Activated CD4-positive, alpha-beta T cell treated with anti-CD3 and anti-CD28 coated beads, Interleukin-2, amount 10 ng/mL, durations not matched to agents 7 days and 5 days (primary cell): ENCODE measurements at places on chromosomes 7 and 10. TPM values are rescaled to one million over a fixed set of nuclear protein-coding genes. Genes with fewer than 3 reads are reported as not detected.

The UNCX gene
- total RNA-seq = not detected

The GAD2 gene
- not detected for total RNA-seq

GRCh38 chr10:44564361-44564760, 179.5 kb upstream of the CXCL12 start:
- DNase-seq = no peak

DNA sequence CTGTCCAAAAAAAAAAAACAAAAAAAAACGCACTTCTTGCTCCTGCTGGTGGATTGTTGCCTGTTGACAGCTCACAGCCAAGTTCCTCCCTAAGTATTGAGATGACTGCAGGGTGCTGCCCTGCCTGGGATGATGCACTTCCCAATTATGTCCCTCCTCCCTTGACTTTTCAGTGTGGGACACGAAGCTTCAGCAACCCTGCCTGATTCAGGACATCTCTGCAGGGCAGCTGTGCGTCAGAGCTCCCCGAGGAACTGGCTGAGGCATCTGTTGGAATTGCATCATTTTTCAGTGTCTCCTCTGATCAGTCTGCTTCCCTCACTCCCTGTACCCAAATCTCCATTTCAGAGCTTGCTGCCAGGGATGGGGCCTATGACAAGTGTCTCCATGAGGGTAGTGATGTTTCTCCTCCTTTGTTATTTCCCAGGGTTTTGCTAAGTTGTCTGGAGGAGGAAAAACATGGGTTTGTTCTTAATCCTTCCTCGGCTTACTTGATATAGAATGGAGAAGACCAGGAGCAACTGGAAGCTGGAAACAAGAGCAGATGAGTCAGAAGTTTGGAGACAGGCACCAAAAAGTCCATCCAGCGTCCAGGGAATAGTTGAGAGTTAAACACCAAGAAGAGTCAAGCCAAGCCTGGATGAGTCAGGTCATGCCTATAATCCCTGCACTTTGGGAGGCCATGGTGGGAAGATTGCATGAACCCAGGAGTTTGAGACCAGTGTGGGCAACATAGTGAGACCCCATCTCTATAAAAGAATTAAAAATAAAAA, 355.1 kb downstream of the GALNT17 start:
- DNase-seq = no peak

The HMX2 gene
- not detected for total RNA-seq

The HYAL4 gene
- total RNA-seq = 0.10 TPM

DNA sequence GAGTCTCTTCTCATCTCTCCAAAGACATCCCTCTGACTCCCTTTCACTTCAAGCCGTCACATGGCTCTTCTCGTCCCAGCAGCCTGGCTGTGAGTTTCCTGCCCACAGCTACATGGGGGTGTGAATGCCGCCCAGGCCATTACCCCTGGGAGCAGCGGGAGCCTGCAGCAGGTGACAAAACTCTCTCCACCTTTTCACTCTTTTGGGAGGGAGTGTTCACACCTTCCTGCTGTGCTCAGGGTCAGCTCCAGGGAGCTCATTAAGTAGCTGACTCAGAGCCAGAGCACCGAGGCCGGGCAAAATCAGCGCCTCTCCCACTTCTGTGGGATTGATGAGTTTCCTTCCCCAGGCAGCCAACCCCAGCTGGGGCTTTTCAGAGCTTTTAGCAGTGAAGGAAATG, 271.3 kb downstream of the TYW1 start:
- no peak for DNase-seq

The CFTR gene
- not detected for total RNA-seq

DNA sequence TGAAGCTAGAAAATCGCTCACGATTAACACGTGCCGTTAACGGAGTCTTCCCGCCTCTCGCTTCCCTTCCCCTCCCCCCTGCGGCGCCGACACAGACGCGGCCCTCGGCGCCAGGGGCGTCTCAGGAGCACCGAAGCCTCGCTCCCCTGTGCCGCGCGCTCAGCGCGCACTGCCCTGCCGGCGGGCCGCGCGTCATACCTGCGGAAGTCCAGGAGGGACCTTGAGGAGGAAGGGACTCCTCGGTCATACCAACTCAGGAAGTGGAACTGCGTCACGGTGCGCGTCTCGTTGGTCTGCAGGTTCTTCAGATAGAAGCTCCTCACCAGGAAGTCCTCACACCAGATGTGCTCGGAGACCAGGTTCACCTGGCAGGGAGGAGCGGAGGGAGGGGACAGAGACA, 239.6 kb downstream of the DNAJB6 start:
- DNase-seq = peak; percentile 56

DNA sequence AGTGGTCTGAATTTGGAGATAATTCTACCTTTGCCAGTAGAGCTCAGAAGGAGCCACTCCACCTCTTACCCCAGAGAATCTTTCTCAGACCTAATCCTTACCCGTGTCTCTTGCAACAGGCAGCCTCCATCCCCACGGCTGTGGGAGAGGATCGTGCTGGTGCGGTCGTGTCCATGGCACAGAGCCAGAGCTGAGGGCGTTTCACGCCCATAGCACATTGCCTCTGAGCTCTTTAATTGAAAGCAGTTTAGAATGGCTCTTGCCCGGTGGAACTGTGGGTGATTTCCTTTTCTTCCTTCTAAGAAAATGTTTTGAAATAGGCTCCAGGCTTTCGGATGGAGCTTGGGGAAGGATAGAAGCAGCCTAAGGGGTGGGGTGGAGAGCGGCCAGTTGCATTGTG, 41.5 kb downstream of the PRF1 start:
- no peak for DNase-seq

The EPO gene
- total RNA-seq = not detected

The EVX1 gene
- not detected for total RNA-seq

The SFMBT2 gene
- 32.3 TPM for total RNA-seq

The TEX47 gene
- not detected for total RNA-seq

The LDB3 gene
- total RNA-seq = 0.05 TPM

DNA sequence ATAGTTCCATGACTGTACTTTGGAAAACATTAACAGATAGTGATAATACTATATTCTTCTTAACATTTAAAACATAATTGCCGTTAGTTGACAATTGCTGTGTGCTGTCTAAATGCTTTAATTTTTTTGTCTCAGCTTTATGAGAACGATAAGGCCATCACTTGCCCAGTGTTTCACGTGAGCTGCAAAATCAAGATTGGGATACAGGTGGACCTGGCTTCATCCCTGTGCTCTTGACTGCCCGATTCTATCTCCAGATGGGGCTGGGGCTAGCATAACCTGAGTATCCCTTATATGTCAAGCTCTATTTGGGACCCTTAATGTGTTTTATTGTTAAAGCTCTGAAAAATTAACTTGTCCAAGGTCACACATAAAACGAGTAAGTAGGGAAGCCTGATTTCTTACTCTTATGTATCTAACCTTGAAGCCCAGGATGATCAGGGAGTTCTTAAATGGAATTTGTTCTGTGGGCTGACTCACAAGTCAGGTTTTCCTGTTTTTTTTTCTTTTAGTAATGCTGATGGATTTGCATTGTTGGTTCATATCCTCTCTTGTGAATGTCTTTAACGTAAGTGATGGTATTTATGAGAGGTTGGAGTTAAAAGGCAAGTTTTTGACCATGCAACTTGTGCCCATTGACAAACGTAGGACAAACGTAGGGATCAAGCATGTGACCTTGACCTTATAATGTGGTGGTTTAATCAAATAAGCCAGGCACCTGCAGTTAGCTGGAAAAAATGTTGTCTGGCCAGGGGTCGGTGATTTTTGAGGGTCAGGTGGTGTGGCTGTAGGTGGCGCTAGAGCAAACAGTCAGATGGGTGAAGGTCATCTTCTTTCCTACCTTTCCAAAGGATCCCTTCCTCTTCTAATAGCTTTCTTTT, 3.6 kb downstream of the PRKAR2B start:
- DNase-seq = no peak

GRCh38 chr7:36583318-36583717, 141.0 kb downstream of the AOAH start:
- DNase-seq = no peak

The NOD1 gene
- total RNA-seq = 21.1 TPM

GRCh38 chr7:111622084-111622483, 59.8 kb upstream of the IMMP2L start:
- DNase-seq = no peak

The C10orf67 gene
- total RNA-seq = 0.15 TPM

DNA sequence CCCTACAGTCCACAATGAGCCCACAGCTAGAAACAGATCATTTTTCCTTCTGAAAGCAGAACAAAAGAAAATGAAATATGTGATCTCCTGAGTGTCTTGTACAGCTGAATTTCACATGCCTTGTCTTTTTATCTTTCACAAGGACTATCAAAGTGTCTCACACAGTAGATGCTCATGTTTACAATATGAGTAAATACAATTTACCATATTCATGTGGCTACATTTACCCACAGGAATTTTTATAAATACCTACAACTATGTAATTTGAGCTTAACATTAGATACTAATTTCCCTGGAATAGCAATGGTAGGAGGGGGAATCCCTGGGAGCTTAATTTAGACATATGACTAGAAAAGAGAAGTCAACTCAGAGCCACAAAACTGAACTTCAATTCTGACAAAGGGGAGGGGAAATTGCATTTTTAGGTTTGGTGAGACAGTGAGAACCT, 186.2 kb downstream of the MACC1 start:
- no peak for DNase-seq

The UCN3 gene
- total RNA-seq = not detected

DNA sequence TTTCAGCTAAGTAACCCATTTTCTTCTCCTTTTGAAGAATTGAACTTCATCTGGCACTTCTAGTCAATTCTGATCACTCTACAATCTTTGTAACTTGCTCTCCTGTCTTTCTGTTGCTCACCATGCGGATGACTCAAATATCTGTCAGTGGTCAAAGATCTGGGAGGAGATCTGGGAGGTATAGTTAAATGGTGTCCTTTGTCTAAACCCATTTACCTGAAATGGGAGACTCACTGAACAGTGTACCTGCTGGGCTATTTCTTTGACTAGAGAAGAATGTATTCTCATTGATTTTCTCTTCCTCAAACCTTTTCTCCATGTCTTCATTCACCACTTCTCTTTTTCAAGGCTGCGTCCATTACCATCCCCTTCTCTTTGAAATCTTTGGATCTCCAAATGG, 42.0 kb upstream of the PCLO start:
- DNase-seq = no peak

The GNA12 gene
- 17.1 TPM for total RNA-seq

DNA sequence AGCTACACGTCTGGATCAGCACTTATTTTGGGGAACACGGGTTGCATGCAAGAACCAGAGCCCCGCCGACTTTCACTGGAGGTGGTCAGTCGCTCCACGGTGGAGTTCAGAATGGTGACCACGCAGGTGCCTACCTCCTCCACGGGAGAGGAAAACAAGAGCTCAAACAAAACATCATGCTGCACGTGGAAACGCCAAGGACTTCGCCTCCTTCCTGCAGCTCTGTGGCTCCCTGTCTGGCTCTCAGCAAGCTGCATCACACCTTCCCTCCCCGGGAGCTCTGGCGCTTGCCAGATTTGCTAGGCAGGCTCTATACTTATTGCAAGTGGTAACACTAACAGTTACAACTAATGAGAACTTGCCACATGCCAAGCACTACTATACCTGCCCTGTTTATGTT, 26.0 kb downstream of the GSDME start:
- no peak for DNase-seq

DNA sequence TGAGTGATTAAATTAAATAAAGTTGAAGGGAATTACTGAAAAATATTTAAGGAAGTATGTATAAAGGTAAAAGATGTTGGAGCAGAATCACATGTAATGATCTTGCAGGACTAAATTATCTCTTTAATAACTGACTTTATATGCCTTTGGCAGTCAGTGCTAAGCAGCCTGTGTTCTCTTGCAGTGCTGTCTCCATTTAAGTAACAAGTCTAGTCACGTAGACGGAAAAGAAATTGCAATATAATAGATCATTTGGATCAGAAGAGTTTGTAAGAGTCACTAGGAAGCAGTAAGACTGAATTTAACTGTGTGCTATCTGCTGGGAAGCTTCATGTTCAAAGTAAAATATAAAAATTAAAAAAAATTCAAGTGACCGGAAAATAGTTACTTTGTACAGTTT, 21.4 kb downstream of the BZW2 start:
- no peak for DNase-seq

GRCh38 chr10:77371848-77372799, 265.5 kb downstream of the KCNMA1 start:
- no peak for DNase-seq

The CALHM3 gene
- total RNA-seq = not detected

DNA sequence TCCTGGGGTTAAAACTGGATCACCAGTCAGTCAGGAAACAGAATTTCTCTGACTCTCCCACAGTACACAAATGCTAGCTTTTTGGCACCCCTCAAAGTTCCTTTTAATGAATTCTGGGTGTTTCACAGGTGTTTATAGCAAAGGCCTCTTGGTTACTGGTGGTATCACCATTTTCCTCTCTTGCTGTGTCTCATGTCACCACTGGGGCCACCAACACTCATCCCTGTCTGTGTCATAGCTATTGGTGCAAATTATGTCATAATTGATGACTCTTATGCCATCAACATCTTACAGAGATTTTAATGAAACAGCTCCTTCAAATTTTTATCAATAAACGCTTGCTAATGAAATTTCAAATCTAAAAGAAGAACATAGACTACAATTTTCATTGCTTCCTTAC, 27.7 kb upstream of the OSBPL3 start:
- DNase-seq = no peak

DNA sequence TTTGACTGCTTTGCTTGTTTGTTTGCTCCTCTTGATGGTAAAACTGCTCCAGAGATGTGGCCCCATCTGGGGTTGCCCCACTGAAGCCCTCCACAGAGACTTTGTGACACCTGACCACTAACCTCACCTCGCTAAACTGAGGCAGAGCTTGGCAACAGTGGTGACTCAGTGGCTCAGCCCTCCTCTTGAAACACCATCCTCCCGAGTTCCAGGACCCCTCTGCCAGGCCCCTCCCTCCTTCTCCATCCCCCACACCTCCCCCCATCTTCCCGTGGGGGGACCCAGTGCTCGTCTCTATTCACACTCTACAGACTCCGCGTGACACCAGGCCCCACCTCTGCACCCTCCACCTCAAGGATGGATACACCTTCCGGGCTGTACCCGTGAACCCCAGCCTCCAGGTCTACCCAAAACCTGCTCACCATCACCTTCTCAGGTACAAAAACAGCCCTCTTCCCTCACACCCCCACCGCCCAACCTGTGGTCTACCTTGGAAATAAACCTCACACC, 19.0 kb upstream of the RET start:
- no peak for DNase-seq

GRCh38 chr10:67790534-67791408, 47.2 kb downstream of the DNAJC12 start:
- peak; percentile 17 for DNase-seq

The NEUROD6 gene
- total RNA-seq = not detected

The HOXA2 gene
- not detected for total RNA-seq

- no peak for DNase-seq
Observed at GRCh38 chr10:69579464-69580060, 6.3 kb upstream of the NEUROG3 start.

GRCh38 chr7:155852426-155853301, 40.4 kb upstream of the SHH start:
- DNase-seq = peak; percentile 2

The CCDC7 gene
- total RNA-seq = 18.3 TPM

GRCh38 chr7:7265081-7266075, 83.0 kb downstream of the C1GALT1 start:
- no peak for DNase-seq

The CFAP46 gene
- total RNA-seq = not detected

The PNLIPRP1 gene
- not detected for total RNA-seq
